ENCODE measurements at places on chromosomes 7 and 10.

- no peak for DNase-seq
Measured at GRCh38 chr10:2251631-2252030, 514.3 kb upstream of the ADARB2 start.

DNA sequence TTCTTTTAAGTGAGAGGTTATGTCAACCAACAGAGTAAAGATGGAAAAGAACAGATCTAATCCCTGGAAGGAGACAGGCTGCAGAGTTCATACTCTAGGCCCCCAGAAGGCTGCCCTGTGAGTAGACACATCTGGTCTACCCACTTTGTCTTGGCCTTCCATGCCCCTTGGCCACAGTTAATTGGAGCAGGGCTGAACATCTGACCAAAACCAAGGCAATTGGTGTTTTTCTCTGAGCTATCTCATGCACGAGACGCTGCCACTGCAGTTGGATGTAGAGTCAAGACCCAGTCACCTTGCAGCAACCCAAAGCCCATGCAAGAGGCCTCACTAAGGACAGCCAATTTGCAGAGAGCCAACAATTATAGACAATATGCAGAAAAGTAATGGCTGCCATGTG, 9.0 kb downstream of the MYOF start:
- DNase-seq: no peak

DNA sequence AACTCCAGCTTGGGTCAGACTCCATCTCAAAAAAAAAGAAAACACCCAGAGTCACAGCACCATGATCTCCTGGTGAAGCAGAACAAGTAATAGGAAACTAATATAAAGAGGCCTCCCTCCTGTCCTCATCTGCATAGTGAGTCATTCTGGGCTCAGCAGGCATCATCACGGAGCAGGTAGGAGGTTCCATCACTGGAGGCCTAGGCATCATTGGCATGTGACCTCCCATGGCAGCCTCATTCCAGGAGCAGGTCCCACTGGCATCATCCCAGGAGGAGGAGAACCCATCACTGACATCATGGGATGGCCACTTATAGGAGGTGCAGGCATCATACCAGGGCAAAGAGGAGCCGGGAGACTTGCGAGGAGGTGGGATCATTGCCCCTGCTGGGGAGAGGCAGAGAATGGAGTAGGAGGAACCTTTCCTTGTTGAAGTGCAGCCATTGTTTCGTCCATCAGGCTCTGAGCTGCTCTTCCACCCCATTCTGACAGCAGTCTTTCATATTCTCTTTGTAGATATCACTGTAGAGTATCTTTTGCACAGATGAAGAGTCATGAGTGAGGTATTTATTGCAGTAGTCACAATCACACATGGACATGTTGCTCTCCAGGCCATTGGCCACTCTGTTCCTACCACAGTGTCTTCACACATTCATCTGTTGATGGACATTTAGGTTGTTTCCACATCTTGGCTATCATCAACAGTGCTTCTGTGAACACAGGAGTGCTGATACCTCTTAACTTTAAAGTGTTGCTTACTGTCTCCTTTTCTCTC, 73.8 kb downstream of the OSBPL3 start:
- DNase-seq: peak; percentile 89

GRCh38 chr7:100680576-100681271, 7.2 kb downstream of the GNB2 start:
- DNase-seq: no peak

DNA sequence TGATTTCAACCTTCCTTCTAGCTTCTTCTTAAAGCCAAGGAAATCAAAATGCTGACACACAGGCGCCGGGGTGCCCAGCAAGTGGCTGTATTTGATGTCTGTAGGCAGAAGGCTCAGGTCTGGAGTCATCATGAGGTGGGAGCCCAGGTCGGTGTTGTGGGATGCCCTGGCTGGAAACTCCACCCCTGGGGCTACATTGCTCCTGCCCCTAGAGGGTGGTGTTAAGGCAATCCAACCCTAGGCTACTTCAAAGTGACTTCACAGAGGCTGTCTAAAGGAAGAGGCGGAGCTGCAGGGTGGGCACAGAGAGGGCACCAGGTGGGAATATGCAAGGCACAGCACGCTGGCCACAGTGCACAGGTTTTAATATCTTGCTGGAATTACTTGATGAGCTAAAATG, 200.9 kb downstream of the ADAM12 start:
- DNase-seq: no peak
